ENCODE measurements at places on chromosomes 2 and 18.
A peak's percentile ranks its signal among the peaks of the same experiment; 100 is the strongest.

DNA sequence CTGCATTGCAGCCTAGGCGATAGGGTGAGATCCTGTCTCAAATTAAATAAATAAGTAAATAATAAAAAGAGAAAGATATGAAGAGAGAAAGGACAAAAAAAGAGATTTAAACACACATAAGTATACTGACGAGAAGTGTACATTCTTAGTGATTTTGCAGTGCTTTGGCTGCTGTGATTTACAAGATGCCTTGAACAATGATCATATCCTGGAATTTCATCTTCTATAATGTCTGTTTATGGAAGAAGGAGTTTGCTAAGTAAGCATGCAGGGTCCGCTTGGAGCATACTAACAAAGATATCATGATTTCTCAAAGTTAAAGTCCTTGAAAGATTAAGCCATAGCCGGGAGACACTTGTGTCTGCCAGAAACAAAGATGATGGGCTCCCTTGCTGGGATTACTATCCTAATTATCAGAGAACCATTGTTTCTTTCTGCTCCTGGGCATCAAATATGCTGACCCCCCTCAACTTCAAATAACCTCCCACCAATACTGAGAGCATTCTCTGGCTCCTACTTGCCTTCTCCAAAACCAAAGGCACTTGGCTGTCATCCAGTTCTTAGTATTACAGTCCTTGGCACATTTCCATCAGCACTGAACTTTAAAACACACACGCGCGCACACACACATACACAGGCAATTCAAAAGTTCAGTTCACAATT lies 47.5 kb upstream of the STAM2 start:
- peak; percentile 76 for DNase-seq

DNA sequence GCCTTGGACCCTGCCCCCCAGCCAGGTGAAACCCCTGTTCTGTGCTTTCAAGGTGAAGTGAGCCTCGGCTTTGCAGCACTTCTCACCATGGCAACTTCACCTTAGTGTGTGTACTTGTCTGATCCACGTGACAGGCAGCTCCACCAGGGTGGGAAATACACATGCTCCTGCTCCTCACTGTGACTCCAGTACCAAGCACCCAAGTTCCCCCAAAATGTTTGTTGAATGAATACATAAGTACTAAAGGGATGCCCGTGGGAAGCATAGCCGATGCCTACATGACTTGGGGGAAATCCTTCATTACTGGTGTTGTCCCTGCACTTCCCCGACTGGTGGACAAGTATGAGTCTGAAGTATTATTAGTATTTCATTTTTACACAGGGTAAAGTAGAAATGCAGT lies 41.8 kb upstream of the GBX2 start:
- no peak for DNase-seq

- DNase-seq: no peak
Measured at GRCh38 chr2:17969661-17970060, 91.2 kb downstream of the KCNS3 start.

GRCh38 chr2:132400169-132400900 lies 16.3 kb upstream of the GPR39 start:
- peak; percentile 76 for DNase-seq

DNA sequence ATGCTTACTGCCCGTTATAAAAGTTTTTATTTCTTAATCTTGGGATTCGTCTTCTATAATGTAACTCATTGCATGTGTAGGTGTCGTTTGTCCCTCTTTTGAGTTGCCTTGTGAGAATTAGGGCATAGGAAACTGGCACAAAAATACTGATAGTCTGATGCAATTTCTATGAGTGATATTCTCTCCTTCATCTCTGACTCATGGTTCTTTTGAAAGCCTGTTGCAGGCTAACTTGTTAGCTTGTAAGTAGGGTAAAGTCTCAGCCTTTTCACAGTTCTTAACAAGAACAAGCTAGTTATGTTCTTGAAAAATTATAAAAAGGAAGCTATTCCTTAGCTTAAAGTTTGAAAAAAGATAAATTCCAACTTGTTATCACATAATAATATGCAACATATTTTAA lies 1085.4 kb upstream of the NRXN1 start:
- no peak for DNase-seq

GRCh38 chr2:191569025-191569424 lies 108.9 kb upstream of the NABP1 start:
- no peak for DNase-seq

DNA sequence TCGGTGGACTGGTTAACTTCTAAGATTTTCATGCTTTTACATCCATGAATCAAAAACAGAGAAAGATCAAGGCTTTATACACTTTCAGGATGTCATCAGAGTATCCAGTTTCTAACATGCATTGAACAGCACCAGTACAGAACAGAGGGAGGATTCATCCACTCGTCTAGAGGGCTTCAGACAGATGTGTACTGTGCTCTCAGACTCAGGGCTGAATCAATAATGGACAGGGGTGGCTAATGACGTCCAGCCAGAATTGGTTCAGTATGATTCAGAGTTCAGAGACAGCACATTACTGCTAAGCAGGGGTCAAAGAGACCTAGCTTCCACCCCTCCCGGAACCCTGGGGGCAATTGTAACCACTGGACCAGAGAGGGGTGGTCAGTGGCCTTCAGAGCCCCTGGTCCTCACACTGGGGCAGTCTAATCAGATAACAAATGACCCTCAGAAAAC lies 37.3 kb downstream of the RNU4ATAC start:
- DNase-seq: no peak

DNA sequence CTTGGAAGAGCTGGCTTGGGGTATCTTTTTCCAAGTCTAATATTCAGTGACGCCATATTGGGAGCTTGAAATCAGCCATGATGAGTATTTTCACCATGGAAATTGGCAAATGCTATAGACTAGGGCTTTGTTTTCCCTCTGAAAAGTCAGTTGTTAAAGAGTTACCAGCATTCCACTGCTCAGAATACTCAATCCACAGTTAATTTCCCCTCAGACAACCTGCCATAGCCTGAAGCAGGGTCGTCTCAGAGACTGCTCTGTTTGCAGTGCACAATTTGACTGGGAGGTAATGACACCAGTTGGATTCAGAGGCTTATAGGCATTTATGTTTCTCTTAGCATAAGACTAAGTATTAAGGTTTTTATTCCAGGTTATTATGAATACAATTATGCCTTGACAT lies 35.5 kb upstream of the TMEM200C start:
- no peak for DNase-seq

DNA sequence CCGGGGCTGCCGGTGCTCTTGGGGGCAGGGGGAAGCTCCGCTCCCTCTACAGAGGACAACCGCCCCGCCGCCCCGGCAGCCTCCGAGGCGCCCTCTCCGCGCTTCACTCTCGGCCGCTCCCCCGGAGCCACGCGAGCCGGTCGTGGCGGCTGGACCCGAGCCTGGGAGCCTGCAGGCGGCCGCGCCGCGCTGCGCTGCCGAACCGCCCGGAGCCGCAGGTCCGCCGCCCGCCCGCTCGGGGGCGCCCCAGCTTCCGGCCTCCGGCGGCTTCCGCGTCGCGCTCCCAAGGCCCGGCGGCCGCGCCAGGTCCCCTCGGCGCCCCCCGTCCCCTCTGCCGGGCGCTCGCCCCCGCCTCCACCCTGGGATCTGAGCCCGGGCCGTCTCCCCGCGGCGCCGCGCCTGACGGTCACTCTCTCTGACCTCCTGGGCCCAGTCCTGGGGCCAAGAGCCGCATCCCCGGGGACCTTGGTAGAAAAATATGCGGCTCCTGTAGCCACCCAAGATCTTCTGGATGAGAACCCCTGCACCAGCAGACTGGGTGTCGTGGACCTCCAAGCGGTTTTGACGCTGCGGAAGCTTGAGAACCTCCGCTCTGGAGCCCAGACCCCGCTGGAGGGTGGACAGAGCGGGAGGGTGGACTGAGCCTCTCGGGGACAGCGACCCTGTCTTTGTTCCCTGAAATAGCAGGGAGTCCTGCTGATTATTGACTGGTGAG lies 44.3 kb downstream of the SERTAD2 start:
- peak; percentile 29 for DNase-seq

- no peak for DNase-seq
Measured at GRCh38 chr2:227625420-227625819, 8.1 kb downstream of the SCYGR4 start.

DNA sequence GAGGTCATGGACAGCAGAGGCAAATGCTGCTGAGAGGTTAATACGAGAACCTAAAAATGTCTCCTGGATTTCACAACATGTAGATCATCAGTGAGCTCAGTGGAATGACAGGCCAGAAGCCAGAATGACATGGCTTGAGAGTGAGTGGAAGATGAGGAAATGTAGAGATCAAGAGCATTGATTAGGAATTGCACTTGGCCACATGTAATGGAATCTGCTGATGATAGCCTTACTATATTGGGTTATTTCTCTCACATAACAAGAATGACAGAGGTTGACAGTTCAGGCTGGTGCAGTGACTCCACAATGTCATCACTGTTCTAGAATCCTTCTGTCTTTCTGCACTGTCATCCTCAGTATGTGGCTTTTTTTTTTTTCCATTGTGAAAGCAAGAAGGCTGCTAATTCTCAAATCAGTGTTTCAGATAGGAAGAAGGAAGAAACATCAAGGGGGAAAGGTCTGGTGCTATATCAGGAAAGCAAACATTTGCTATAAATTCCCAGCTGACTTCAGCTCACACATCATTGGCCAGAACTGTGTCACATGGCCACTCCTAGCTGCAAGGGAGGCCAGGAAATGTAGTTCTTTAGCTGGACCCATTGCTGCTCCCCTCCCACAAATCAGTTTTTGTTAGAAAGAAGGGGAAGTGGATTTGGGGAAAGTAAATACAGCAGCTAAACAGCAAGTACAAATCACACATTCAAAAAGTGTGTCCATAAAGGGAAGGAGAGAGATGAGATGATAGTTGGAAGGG lies 127.2 kb downstream of the FAM161A start:
- DNase-seq: no peak

- DNase-seq: no peak
Measured at GRCh38 chr2:72901426-72901825, 14.2 kb downstream of the SPR start.

DNA sequence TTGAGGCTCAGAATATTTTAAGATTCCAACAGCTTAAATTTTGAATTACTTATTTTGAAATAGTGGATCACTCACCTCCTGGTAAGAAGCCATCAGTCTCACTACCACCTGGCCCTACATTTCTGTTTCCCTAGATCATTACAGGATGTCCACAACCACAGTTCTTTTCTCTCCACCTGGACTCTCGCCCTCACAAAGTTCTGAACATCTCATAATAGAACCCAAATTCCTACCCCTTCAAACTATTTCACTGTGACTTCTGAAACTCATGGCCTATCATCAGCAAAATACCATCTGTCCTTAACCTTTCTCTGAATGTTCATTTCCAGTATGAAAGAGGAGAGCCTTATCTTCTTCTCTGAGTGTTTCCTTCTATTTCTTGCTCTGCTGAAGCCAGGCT lies 299.2 kb upstream of the MGAT5 start:
- DNase-seq: no peak

DNA sequence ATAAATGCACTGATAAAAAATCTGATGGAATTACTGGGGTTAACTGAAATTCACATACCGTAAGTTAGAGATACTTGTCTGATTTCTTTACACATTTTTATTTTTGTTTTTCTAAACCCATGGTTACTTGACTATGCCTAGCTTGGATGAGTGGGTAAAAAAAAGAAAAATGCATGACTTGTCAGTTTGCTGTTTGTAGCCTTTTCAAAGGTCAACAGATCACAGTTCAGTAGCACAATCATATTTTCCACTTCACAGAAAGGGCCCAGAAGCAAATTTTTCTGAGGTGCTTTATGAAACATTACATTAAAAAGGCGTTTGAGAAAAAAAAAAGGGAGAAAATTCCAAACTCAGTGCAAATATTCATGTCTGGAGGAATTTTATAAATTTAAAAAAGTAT lies 16.4 kb downstream of the SLC16A14 start:
- DNase-seq: peak; percentile 60

DNA sequence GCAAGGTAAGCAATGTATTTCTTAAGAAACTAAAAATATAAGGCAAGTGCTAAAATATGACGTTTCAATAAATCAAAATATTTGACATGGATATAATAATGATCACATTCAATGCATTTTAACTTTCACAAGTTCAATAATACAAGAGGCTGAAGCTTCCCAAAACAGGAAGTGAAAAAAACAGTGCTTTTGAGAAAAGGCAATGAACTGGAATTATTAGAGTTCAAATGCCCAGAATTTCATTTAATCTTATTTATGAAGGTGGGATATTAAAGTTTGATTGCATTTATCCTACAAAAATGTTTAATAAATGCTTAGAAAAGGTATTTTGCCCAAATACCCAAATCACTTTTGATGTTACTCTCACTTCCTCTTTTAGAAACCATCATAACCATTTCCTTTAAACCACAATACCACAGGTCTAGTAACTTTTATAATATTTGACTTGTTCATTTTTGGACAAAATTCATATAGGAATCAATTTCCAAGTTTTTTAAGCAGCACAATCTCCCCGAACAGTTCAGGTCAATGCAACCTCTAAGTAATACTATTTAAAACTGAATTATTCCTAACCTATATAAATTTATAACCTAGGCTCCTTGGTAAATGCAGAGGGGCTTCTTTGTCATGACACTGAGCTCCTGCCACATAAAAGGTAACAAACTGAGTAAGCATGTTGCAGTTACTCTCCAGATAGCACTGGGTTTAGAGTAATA lies 2.1 kb downstream of the NCKAP1 start:
- no peak for DNase-seq

GRCh38 chr2:203691149-203691548 lies 15.3 kb upstream of the CD28 start:
- no peak for DNase-seq

- DNase-seq: no peak
Measured at GRCh38 chr2:99836690-99837605, 305.4 kb downstream of the AFF3 start.

- DNase-seq: peak; percentile 83
Measured at GRCh38 chr2:238847841-238848690, at the start of gene TWIST2. TSS of gene TWIST2 (plus strand) at chr2:238848085. CDS start at chr2:238848216, 131 bp downstream.

DNA sequence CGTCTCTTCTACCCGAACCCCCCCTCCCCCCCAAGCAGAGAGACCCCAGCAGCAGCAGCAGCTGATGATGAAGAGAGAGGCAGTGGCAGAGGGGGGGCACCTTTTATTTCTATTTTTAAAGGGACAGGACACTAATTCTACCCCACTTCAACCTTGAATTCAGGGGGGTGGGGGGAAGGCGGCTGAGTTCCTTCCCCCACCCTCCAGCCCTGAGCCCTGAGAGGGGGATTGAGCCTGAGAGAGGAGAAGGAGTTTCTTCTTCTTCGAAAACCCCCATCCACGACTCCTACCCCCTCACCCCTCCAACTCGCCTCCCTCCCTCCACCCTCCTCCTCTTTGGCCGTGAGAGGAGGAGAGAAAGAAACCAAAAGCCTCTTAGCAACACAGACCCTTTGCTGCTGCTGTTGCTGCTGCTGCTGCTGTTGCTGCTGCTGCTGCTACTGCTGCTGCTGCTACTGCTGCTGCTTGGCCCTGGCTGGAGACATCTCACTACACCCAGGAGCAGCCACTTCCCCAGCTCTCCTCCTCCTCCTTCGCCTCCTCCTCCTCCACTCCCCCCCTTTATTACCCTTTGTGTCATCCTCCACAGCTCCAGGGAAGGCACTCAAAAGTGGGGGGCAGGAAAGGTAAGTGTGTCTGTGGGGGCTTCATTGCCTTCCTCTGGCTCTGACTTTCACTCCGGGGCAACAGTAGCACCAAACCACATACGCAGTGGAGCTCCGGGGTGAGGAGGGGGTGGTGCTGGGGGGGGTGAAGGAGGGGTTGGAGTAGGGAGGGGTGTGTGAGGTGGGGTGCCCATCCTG lies at the start of gene MBD5:
MBD5 (plus strand) TSS at position 33 of the 803 bp plus-strand sequence.
- peak; percentile 49 for DNase-seq
